ENCODE measurements at places on chromosomes 4 and X. TPM values are rescaled to one million over a fixed set of nuclear protein-coding genes. Genes with fewer than 3 reads are reported as not detected.

DNA sequence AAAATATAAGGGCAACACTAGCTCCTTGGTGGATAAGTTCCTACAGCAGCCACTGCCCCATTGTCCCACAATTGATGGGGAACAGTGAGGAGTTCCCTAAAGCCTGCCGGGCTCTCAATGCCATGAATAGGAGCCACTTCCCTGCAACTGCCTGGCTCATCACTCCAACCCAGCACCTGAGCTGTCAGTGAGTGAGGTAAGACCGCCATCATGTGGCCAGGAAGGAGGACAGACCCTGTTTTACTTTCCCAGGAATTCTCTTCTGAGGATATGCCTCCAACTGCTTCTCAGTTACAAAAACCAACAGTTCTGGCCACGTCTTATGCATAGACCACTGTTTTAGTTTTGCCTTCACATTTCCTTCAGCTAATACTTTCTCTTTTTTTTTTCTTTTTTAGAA, 45.5 kb downstream of the SRPX start:
- no peak for DNase-seq

DNA sequence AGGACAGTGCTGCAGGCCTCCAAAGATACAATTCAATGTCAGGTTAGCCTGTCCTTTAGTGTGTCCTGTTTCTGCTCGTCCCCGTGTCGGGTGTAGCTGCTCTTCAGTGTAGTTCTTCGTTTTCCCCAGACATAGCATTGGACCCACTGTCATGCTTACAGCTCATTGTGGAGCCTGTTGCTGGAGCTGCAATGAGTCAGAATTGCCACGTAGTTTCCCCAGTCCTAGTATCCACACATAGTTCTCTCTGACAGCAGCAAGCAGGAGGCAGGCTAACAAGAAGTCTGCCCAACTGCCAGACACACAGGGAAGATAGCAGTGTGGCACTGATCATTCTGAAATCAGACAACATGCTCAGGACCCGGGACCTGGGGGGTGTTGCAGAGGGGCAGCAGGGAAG, 49.2 kb downstream of the MOSPD2 start:
- DNase-seq: no peak

GRCh38 chrX:16585486-16586376, 64.2 kb upstream of the S100G start:
- no peak for DNase-seq

DNA sequence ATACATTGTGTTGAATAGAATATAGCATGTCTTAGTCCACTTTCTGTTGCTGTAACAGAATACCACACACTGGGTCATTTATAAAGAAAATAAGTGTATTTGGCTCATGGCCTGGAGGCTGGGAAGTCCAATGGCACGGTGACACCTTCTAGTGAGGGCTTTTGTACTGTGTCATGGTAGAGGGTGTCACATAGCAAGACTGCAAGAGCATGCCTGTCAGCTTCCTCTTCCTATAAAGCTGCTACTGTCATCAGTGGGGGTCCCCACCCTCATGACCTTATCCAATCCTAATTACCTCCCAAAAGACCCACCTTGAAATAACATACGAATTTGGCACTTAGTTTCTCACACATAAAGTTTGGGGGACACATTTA, 193.2 kb downstream of the PTTG2 start:
- no peak for DNase-seq

- DNase-seq: no peak
Observed at GRCh38 chr4:168769837-168770236, 240.2 kb downstream of the CBR4 start.

GPR34 gene
- 10.3 TPM for total RNA-seq

- no peak for DNase-seq
Observed at GRCh38 chrX:41108007-41108406, 22.8 kb downstream of the USP9X start.

DNA sequence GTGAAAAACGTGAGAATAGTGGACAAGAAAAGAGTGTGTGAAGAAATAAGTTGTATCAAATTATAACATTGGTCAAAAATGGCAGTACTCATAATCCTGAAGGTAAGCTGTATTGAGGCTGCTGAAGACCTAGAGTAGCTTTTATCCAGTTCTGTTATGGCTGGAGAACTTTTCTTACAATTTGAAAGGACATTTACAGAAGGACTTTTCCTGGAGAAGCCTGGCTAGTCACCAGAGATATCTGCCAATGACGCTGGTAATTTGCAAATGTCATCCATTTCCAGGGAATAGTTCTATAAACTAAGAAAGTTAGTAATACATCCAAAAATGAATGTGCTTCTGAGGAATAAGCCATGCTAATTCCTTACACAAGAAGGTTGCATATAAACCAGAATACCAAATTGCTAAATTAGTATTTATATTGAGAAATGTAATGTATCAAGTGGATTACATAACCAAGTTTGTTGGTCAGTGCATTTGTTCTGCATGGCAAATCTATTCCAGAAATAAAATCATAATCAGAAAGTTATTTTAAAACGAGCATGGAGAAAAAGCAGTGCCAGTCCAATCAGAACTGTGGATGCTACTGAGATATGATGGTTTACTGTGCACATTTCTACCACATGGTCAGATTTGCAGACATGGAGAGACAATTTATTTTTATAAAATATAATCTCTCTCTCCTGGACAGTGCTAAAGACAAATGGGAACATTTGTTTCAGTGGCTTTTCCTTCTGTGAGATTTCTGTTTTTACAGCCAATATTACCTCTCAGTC, 743.7 kb upstream of the HS3ST1 start:
- DNase-seq: no peak

MAGEB16 gene
- not detected for total RNA-seq

DNA sequence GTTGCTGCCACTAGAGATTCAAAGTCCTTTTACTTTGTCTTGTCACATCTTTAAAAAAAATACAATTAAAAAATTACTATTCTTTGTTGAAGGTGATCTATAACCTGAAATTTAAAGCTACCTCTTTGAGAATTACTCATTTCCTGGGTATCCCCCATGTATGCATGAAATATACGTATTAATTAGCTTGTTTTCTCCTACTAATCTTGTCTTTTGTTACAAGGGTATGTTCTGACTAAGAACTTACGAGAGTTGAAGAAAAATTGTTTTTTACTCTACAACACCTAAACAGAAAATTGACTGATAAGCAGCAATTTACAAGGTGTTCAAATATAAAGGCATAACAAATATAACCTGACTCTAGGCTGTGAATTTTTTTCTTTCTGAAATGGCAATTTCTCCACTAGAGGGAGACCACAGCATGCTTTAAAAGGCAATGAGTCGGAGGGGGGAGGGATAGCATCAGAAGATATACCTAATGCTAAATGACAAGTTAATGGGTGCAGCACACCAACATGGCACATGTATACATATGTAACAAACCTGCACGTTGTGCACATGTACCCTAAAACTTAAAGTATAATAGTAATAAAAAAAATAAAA, 249.6 kb downstream of the OPHN1 start:
- no peak for DNase-seq

- no peak for DNase-seq
Observed at GRCh38 chrX:22171287-22172060, 101.2 kb upstream of the CBLL2 start.

DNA sequence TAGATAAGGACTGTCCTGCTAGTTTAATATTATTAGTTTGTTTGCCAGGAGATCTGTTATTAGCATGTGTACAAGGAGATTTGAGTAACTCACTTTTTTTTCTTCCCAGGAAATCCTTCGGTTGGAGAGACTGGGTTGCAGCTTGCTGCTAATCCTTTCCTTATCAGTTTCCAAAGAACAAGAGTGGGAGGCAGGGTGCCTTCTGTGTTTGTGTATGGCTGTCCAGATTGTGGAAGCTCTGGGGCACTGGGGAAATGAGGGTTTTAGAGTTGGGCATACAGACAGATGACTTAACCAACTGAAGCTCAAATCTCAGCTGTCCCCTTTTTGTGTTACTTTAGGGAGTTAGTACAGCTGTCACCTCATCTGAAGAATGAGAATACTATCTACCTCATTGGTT, 12.6 kb upstream of the SUPT20HL1 start:
- DNase-seq: no peak

BRS3 gene
- not detected for total RNA-seq

CENPI gene
- 4.9 TPM for total RNA-seq

- DNase-seq: no peak
Observed at GRCh38 chrX:45077748-45078424, 122.8 kb downstream of the DIPK2B start.

- DNase-seq: no peak
Observed at GRCh38 chr4:187887906-187888305, 107.7 kb upstream of the ZFP42 start.

GAGE12H gene
- not detected for total RNA-seq

- DNase-seq: no peak
Observed at GRCh38 chr4:90152024-90152423, 24.8 kb downstream of the CCSER1 start.

DNA sequence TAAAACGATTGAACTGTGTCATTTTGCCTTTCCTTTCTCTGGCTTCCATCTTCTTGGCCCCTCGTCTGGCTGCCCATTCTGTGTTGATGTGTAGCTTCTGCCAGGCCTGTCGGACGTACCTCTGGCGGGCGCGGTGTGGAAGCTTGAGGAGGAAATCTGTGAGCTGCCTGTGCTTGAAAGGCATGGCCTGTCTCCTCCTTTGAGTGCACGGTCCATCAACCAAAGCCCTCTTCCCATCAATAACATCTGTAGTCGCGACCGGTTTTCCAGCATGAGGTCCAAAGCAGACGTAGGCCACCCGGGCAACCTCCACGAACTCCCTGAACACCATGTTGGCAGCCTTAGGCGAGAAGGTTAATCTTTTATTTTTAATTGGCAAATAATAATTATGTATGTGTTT, 202.7 kb downstream of the CRLF2 start:
- DNase-seq: no peak

GRCh38 chrX:150449313-150449712, 86.2 kb downstream of the MAMLD1 start:
- no peak for DNase-seq

GRCh38 chr4:45741897-45742296, 382.0 kb downstream of the GABRG1 start:
- no peak for DNase-seq

FREM3 gene
- total RNA-seq: not detected

Data from sciatic nerve (tissue), 2 donors.